ENCODE measurements at places on chromosomes 1 and 21. TPM values are rescaled to one million over a fixed set of nuclear protein-coding genes. Genes with fewer than 3 reads are reported as not detected.

CD84 gene
- total RNA-seq: 65.5 TPM

S100A7 gene
- not detected for total RNA-seq

IFI44 gene
- total RNA-seq: 10.4 TPM

LRRN2 gene
- total RNA-seq: not detected

FASLG gene
- total RNA-seq: not detected

HAO2 gene
- not detected for total RNA-seq

SMPDL3B gene
- total RNA-seq: not detected

NRIP1 gene
- total RNA-seq: 26.6 TPM

AADACL3 gene
- not detected for total RNA-seq

GNAI3 gene
- 7.5 TPM for total RNA-seq

TCHHL1 gene
- not detected for total RNA-seq

TNNT2 gene
- not detected for total RNA-seq

OR10J1 gene
- total RNA-seq: not detected

SDHB gene
- total RNA-seq: 78.3 TPM

MMEL1 gene
- not detected for total RNA-seq

SELL gene
- total RNA-seq: 151 TPM

C1orf87 gene
- not detected for total RNA-seq

USH2A gene
- total RNA-seq: not detected

PDC gene
- total RNA-seq: not detected

TMIGD3 gene
- not detected for total RNA-seq

TMCO2 gene
- not detected for total RNA-seq

S100B gene
- total RNA-seq: not detected

PAX7 gene
- not detected for total RNA-seq

COL9A2 gene
- total RNA-seq: 5.7 TPM

PPFIA4 gene
- total RNA-seq: 0.29 TPM

FMO5 gene
- total RNA-seq: 1.5 TPM

INKA2 gene
- total RNA-seq: 2.1 TPM

MARK1 gene
- total RNA-seq: 3.8 TPM

TNFRSF14 gene
- 148 TPM for total RNA-seq

LMX1A gene
- total RNA-seq: not detected

HAPLN2 gene
- not detected for total RNA-seq

APOBEC4 gene
- total RNA-seq: not detected

ZBTB8B gene
- 0.02 TPM for total RNA-seq

RASAL2 gene
- 0.24 TPM for total RNA-seq

DEDD gene
- 40.5 TPM for total RNA-seq

LAMC1 gene
- 31.8 TPM for total RNA-seq

SPRR2G gene
- total RNA-seq: not detected

GIPC2 gene
- not detected for total RNA-seq

UBE2U gene
- total RNA-seq: not detected

BARHL2 gene
- total RNA-seq: not detected

RNF186 gene
- not detected for total RNA-seq

NGF gene
- not detected for total RNA-seq

MIXL1 gene
- total RNA-seq: 0.93 TPM

GPR157 gene
- total RNA-seq: 7.0 TPM

CTTNBP2NL gene
- 11.7 TPM for total RNA-seq

CLCA1 gene
- total RNA-seq: not detected

PLA2G2D gene
- 0.16 TPM for total RNA-seq

ISG20L2 gene
- total RNA-seq: 53.0 TPM

FBXO2 gene
- total RNA-seq: 4.6 TPM

DCST1 gene
- total RNA-seq: not detected

SLC16A4 gene
- 1.3 TPM for total RNA-seq

STUM gene
- total RNA-seq: 0.34 TPM

KCNC4 gene
- 9.8 TPM for total RNA-seq

NCMAP gene
- not detected for total RNA-seq

TRIM67 gene
- not detected for total RNA-seq

SYT2 gene
- total RNA-seq: not detected

All from activated B cell treated with CpG ODN at 0.5 μM for 24 hours (primary cell).